ENCODE measurements at places on chromosomes 2 and 18. TPM values are rescaled to one million over a fixed set of nuclear protein-coding genes. Genes with fewer than 3 reads are reported as not detected.

- no peak for DNase-seq
Observed at GRCh38 chr2:133680343-133681049, 112.2 kb upstream of the NCKAP5 start.

- no peak for DNase-seq
Observed at GRCh38 chr2:69082430-69082997, 69.5 kb downstream of the ANTXR1 start.

DNA sequence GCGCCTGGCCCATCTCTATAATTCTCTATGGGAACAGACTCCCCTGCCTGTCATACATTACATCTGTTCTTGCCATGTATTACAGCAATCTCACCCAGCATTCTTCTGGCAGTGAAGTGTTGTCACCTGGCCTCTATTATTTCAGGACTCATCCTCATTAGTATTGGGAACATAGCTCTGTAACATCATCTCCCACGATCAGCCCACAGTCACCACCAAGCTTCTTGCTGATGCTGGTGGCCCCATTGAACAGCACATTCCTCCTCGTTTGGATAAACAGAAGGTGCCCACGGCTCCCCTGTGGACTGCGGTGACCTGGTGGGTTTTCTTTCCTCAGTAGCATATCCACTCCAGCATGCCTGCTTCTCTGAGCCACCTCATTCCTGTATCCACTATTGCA lies 21.5 kb downstream of the CHCHD5 start:
- DNase-seq: no peak

OR6B3 gene
- not detected for total RNA-seq

DNA sequence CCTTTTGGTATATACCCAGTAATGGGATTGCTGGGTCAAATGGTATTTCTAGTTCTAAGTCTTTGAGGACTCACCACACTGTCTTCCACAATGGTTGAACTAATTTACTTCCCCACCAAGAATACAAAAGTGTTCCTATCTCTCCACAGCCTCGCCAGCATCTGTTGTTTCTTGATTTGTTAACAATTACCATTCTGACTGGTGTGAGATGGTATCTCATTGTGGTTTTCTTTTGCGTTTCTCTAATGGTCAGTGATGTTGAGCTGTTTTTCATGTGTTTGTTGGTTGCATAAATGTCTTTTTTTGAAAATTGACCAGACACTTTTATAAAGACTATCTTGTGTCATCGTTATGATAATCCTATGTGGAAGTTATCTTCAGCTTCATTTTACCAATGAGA lies 16.0 kb upstream of the ATP8B1 start:
- DNase-seq: no peak

DNA sequence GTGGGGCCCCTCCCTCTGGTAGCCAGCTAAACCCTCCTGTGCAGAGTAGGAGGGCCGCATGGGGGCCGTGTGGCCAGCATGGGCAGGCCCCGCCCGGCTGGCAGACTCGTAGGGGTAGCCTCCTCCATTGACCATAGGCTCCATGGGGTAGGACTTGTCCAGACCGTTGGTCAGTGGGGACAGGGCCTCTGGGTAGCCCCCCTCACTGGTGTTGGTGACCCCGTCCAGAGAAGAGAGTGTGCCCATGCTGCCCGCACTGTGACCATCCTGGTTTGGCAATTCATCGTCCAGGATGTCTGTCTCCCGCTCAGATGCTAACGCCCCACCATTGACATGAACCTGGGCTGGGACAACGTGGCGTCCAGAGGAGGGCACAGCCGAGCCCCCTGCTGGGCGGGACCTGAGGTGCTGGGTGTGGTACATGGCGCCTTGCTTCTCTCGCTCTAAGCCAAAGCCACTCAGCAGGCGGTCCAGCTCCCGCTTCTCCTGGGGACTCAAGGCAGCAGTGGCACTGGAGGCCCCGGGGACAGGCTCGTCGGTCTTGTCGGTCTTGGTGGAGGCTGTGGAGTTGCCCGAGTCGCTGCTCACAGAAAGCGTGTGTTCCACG lies 154.3 kb downstream of the TNS1 start:
- no peak for DNase-seq

- no peak for DNase-seq
Observed at GRCh38 chr18:53838746-53839145, 385.7 kb downstream of the MBD2 start.

IL36RN gene
- not detected for total RNA-seq

RBM43 gene
- total RNA-seq: 18.2 TPM

DNA sequence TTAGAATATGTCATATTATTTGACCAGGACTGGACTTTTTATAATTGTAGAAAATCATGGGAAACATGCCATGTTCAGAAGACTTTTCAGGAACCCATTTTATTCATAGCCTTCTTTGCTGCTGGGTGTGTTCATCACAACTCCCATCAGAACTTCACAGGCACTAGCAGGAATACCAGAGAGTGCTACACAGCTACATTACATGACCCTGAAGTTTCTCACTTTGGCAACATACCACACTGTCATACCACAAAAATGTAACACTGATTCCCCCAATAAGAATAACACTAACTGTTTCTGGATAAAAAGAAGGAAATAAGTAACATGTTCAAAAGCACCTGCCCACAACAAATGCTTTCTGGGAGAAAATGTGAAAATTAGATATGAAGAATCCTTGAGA lies 405.4 kb downstream of the CDH2 start:
- DNase-seq: no peak

CCDC178 gene
- not detected for total RNA-seq

GRCh38 chr2:236464140-236464539 lies 105.5 kb upstream of the ACKR3 start:
- no peak for DNase-seq

PLA2R1 gene
- total RNA-seq: not detected

DNA sequence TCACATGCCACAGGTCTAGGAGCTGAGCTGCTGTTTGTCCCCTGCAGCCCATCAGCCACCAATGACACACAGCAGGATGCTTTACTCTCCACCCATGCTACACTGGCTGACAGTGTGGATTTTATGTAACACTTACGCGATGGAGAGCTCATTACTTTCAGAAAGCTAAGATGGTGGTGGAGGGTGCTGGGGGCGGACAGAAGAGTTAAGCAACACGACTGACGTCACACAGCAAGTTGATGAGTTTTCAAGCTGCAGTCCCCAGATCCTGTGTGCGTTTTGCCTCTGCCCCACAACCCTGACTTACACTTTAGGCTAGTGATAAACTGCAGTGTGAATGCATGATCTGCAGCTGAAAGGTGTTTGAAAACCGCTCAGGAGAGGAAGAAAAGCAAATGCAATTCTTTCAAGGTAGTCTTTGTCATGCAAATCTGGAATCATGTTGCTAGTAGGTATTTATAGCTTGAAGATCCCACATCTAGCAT lies 42.4 kb downstream of the MRPS5 start:
- DNase-seq: no peak

C2orf49 gene
- 21.4 TPM for total RNA-seq

DNA sequence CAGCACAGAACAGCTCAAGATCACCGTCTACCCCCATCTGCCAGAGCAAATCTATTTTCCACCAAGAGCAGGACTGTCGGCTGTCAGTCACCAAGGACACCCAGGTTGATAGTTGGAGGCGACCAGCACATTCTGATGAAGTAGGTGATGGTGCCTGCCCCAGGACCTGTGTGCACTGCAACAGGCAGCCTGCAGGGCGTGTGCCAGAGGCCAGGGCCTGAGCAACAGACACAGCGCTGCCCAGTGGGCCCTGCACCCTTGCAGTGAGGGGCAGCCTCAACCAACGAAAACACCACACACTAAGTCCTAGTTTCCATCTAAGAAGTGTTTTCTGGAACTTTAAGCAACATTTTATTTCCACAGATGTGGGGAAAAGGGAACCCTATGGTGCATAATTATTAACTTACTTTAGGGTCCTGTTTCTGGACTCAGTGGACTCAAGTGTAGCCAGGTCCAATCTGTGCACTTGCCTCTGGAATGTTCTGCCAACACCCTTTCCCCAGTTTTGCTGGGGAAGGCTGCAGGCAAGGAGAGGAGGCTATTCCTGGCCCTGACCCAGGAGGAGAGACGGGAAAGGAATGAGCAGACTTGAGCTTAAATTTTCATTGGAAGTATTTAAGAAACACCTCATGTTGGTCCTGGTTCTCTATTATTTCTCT lies 61.5 kb downstream of the ADNP2 start:
- no peak for DNase-seq

- DNase-seq: no peak
Observed at GRCh38 chr2:31660812-31661335, 80.1 kb upstream of the SRD5A2 start.

- DNase-seq: no peak
Observed at GRCh38 chr18:62729487-62730386, 14.4 kb downstream of the PHLPP1 start.

- no peak for DNase-seq
Observed at GRCh38 chr18:26696786-26697185, 148.4 kb upstream of the KCTD1 start.

GRCh38 chr2:88642278-88642677 lies 15.0 kb upstream of the EIF2AK3 start:
- DNase-seq: no peak

GTF3C2 gene
- 89.9 TPM for total RNA-seq

GRCh38 chr2:54468673-54469072 lies 12.5 kb downstream of the SPTBN1 start:
- DNase-seq: no peak
